ENCODE measurements at places on chromosomes 3 and 15.

DNA sequence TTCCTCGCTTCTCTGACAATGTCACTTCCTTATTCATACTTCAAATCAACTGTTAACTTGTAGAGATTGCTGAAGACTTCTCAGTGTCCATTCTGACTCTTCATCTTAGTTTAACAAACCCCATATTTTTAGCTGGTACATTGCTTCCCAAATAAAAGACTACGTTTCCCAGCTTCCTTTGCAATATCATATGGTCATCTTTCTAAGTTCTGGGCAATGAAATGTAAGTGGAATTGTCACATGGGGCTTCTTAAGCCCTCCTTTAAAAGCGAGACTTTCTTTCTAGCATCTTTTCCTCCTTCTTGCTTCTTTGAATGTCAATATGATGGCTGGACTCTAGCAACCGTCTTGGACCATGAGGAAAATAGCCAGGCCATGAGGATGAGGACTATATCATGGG, 239.0 kb downstream of the ZNF621 start:
- DNase-seq: no peak

GRCh38 chr3:179309225-179310078, 13.4 kb upstream of the ZNF639 start:
- DNase-seq: no peak

DNA sequence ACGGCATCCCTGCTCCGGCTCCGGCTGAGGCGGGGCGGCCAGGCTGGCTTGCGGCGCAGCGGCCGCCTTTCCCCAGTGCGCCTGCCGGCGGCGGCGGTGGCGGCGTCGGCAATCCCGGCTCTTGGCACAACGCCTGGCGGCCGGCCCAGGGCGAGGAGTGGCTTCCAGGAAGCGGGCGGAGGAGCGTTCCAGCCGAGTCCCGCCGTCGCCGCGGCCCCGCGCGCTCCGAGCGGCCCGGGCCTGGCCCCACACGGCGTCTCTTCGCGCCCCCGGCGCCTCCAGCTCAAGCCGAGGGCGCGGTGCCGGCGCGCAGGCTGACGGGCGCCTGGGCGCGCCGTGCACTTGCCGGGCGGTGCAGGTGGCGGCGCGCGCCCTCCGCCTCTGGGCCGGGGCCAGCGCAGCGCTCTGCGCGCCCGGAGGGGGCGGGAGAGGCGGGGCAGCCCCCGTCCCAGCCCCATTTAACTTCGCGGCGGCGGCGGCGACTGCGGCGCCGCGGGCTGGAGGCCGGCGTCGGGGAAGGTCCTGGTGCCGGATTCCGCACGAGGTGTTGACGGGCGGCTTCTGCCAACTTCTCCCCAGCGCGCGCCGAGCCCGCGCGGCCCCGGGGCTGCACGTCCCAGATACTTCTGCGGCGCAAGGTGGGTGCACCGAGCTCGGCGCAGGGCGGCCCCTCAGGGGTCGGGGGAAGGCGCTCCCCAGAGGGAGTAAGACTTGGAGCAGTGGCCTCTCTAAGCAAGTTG, at the start of gene ADAMTSL3:
Gene ADAMTSL3, plus strand, starts transcription at position 485 of the 740 bp plus-strand sequence. CDS start 1,639 bp downstream, outside the sequence.
- no peak for DNase-seq

DNA sequence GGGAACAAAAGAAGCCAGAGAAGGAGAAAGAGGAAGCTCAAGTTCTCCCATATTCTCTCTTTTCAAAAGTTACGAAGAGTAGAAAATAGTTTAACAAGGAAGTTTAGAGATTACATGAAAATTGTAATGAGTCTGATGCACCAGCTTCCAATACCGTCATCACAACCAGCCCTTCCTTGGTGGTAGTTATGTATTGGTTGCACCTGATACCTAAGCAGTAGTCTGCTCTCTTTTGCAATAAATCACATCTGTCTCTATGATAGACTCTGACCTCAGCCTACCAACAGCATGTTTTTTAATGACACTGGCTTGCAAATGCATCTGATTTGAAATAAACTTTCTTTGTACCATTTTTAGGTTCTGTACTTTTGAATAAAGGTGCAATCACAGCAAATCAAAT, 575.8 kb downstream of the FHIT start:
- no peak for DNase-seq

GRCh38 chr3:129182390-129183185, 1.1 kb downstream of the CNBP start:
- DNase-seq: no peak

DNA sequence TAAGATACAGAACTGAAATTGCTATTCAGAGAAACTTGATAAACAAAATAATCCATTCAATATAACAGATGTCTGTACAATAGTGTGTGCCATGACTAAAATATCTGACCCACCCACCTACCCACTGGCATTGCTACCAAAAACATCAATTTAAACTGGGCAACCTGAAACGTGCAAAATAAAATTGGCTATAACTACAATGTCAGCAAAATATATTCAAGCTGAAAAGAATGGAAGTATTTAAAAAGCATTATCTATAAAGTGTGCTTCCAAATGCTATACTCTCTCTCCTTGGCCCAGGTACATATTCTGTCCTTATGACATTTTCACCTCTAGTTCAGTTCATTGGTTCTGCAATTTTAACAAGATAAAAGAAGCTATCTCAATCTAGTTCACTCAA, 379.6 kb upstream of the ATP11B start:
- DNase-seq: no peak

GRCh38 chr3:76063811-76064210, 278.5 kb upstream of the ZNF717 start:
- no peak for DNase-seq

- DNase-seq: no peak
Measured at GRCh38 chr3:105938806-105939205, 70.0 kb upstream of the CBLB start.

GRCh38 chr3:12471241-12471640, 13.0 kb upstream of the TSEN2 start:
- DNase-seq: no peak

GRCh38 chr3:170584585-170585007, 1.3 kb downstream of the SLC7A14 start:
- peak; percentile 7 for DNase-seq

- no peak for DNase-seq
Measured at GRCh38 chr15:99429681-99430081, 136.1 kb upstream of the MEF2A start.

DNA sequence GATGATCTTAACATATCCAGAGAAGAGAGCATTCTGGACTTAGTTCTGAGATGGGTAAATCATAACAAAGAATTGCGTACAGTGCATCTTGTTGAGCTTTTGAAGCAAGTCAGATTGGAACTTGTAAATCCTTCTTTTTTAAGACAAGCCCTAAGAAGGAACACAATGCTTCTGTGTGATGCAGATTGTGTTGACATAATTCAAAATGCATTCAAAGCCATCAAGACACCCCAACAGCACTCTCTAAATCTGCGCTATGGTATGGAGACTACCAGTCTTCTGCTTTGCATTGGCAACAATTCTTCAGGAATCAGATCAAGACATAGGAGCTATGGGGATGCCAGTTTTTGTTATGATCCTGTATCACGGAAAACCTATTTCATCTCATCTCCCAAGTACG, 8.6 kb downstream of the KBTBD12 start:
- DNase-seq: no peak

- no peak for DNase-seq
Measured at GRCh38 chr3:197338586-197338985, 40.2 kb upstream of the DLG1 start.

GRCh38 chr3:196288141-196288460, 575 bp upstream of the PCYT1A start:
- no peak for DNase-seq

GRCh38 chr15:70406617-70407335, 309.1 kb upstream of the TLE3 start:
- DNase-seq: no peak

GRCh38 chr3:23219117-23219516, 16.0 kb downstream of the UBE2E2 start:
- DNase-seq: no peak

DNA sequence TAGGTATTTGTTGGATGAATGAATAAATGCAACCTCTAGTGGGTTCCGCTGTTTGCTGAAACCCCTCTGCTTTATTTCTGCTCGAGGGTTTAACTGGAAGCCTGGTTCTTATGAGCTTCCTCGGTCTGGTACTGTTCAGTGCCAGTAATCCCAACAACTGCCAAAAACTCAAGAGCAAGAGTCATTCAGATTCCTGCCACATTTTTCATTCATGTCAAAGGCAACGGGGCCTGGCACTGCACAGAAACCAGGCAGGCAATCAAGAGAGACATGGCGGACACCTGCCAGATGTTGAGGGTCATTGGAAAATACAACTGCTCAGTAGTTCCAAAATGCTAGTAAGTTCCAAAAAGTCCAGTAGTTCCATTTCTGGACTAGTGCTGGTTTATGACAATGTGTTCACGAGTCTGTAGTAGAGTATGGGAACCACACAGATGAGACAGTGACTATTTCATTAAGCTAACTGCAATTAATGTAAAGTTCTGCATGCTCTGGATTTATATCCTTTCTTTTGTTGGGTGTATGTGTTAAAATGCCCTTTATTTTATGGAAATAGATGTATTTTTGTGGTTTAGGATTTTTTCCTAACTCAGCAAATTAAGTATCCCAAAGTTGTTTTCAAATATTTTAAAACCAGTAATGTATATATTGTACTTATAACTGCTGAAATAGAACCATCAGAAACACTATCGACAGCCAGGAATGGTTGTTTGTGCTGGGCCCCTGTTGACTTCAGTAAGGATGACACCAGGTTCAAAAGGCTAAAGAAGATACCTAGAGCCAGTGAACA, 22.7 kb upstream of the TMEM41A start:
- DNase-seq: no peak

GRCh38 chr3:49411535-49411967, 225 bp downstream of the RHOA start:
- DNase-seq: peak; percentile 9

DNA sequence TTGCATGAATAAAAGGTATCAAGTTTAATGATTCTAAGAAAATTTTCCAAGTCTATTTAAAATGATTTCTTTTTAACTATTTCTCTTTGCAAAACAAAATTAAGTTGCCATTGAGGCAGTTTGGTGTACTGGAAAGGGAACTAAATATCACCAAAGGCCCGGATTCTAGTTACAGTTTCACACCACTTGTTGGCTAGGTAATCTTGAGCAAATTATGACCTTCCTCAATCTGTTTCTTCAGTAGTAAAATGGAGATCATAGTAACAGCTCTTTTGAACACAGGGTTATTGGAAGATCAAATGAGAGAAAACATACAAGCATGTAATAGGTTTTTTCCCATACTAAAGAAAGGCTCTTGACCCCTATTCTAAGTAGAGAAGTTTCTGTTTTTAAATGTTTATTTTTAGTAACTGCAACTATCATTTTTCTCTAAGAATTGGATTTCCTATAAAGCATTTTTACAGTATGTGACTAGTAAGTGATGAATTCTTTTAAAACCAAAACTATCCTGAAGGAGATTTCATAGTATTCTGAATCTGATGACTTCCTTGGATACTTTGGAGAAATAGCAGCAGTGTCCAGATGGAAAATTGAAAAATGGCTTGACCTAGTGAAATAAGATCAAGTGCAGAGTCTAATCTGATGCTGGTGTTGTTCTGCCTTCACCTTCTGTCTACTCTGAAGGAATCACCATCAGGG, 15.7 kb downstream of the SCAANT1 start:
- no peak for DNase-seq

DNA sequence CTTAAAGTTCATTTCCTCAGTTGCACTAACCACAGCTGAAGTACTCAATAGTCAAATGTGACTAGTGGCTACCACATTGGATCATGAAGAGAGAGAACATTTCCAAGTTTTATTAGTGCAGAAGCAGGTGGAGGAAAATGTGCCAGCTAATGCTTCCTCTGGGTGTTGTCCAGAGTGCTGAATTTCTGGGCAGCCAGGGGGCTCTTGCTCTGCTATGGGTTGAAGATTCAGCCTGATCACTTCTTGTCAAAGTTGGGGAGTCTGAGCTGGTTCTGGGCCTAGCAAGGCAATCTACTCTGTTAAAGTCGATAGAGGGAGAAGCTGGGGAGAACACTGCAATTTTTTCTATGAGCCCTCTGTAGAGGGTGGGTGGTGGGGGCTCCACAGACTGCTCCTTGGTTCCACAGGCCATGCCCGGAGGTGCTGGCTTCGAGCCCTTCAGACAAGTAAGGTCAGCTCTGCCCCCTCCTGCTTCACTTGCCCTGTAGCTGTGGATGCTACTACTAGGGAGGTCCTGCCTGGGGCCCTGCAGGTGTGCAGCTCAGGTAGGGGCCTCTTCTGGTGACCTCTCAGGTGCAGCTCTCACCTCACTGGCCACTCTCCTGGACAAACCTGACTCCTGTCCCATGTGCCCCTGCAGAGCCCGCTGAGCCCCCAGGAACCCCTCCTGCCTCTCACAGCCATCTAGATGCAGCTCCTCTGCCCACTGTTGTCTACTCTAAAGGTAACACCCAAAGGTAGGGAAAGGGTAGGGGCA, 8.2 kb downstream of the ALG3 start:
- no peak for DNase-seq

DNA sequence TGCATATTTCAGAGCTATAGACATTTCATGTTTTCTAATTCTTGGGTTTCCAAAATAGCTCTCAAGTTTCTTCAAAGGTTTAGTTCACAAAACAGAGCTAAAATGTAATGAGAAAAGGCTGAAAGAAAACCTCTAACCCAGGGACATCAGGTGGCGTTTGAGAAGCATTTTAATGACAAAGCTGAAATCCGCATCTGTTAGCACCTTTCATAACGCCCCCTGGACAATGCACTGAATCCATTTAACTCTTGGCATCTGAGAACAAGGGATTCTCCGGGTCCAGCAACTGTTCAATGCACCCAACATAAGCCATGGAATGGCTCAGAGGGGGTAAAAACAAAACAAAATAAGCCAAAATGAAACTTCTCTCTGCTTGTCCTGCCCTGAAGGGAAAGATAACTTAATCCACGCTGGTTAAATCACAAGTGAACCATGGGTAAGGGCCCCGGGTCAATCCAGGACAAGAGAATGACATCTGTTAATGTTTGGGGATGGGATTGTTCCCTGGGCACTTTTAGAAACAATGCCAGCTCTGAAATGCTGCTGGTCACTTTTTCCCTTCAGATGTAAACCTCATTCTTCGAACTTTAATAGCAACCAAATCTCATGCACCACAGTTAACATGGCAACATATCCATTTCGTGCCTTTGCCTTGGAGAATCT, 466.2 kb upstream of the ADAMTS9 start:
- no peak for DNase-seq

- no peak for DNase-seq
Measured at GRCh38 chr3:58260733-58261132, 23.1 kb downstream of the ABHD6 start.

All from stimulated activated CD8-positive, alpha-beta memory T cell treated with anti-CD3 and anti-CD28 coated beads, Interleukin-7, amount 100 ng/mL, for 1 hour (primary cell).